ENCODE measurements at places on chromosomes 5 and 9.
A peak's percentile ranks its signal among the peaks of the same experiment; 100 is the strongest.

DNA sequence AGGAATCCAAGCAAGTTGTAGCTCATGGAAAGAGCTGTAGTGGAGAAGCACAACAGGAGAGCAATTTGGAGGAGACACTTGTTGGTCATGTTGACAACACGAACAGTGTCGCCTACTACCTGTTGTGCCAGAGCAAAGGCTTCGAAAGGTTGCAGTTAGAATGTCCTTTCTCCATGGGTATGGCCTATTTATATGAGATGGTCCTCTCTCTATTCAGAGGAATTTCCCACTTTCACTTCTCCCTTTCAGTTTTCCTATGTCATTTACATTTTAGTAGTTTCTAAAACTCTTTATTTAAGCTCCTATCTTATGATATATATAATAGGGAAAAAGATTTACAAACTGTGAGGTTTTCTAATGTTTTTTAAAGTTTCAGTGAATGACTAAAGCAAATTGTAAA, at the start of gene IFNB1:
IFNB1 (minus strand) TSS at position 162 of the 400 bp plus-strand sequence; CDS start at position 89, 73 bp downstream.
- DNase-seq: no peak

- DNase-seq: no peak
Measured at GRCh38 chr5:141490271-141490670, 1.4 kb downstream of the PCDHGC5 start.

DNA sequence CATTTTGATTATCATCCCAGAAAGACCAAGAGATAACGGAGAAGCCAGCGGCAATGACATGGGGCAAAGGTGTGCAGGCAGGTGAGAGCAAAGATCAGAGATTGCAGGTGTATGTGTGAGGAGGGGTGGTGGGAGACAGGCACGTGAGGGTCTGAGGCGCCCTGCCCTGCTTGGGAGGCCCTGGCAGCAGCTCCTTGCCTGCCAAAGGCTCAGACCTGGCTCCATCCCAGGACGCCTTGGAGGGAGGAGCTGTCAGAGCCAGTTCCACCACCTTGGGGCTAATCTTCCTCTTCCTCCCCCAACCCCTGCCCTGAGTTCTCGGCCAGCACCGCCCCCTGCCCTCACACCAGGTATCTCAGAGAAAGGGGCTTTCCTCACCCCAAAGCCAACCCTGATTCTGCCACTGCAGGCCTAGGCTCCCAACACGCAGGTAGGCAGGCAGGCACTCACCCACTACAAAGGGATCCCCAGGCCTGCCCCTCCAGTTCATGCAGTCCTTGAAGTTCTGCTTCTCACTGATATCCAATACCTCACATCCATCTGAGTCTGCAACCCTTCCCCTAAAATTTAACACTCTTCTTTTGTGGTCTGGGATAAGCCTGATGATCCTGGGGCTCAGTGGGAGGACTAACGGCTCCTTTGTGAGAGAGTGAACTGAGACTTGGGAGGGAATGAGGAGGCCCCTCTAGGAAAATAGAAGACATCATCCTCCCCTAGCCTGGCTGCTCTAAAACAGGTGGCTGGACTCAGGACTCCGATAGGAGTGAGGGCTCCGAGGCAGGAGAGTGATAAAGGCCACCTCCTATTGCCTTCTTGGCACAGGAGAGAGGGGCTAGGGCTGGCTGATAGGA, 1.8 kb downstream of the AQP3 start:
- DNase-seq: peak; percentile 30

DNA sequence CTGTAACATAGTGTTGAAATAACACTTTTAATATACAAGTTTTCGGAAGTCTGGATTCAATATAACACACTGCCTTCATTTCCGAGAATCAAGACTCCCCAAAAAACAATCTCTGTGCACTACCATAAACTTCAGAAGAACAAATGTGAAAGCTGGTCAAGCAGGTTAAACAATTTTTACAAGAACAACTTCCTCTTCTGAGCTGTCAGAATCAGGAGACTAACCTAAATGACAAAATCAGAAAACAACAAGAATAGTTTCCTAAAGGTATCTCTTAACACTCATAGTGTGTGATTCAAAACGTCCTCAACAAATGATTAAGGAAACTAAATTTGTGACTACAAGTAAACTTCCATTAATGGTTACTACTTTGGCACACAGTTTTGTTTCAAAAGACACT, 11.6 kb downstream of the C9orf72 start:
- no peak for DNase-seq

- peak; percentile 91 for DNase-seq
Measured at GRCh38 chr9:34379334-34380033, 2.8 kb upstream of the MYORG start.

DNA sequence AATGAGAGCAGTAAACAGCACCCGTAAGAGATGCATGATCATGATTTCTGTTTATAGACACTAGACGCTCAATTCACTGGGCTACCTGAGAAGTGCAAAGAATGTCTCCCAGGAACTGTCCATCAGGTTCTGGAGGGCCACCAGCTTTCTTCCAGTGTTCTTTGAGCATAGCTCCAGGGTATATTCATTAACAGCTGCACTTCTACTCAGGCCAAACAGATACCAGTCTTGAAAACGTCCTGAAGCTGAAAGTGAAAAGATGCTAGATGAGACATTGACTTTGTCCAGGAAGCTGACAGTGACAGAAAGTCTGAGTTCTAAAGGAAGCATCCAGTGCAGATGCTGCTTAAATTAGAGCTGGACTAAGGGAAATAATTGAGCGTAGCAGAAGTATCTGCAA, 488.7 kb upstream of the TYRP1 start:
- DNase-seq: no peak

DNA sequence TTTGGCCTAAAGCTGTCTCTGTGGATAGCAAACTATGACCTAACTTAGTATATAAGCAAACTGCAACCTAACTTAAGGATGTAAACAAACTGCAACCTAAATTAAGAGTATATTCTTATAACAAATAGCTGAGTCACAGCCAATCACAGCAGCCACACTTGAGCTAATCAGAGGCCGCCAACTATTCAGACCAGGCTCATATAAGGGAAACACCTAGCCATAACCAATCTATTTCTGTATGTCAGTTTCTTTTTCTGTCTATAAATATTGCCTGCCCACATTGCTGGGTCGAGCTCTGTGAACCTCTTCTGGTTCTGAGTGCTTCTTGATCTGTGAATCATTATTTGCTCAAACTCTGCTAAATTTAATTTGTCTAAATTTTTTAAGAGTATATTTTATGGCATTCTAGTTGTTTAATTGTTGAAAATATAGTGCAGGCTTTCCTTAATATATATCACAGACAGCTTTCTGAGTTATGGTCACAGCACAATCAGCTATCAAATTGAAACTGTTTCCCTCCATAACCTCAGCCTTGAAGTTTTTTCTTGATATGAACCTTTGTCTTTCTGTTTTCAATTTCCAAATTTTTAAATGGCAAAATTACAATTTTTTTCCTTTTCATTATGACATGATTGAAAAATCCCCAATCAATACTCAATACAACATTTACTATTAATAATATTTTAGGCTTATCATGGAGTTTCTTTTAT, 327.1 kb upstream of the NUDT12 start:
- no peak for DNase-seq

GRCh38 chr5:93164690-93165089, 416.3 kb downstream of the NR2F1-AS1 start:
- no peak for DNase-seq

DNA sequence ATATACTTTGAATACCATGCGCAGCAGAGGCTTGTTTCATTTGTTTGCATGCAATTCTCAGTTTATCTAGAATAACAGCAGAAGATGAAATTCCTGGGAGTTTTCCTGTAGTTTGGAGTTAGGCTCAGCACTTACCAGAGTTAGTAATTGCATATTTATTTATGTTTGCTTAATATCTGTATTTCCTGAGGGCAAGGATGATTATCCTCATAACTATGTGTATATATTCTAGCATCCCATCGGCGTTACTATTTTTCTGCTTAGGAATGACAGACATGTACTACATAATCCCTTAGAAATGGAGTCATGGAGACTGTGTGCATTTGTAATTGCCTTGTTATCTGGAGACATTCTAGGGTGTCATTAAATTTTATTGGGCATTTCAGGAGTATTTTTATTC, 1184.8 kb downstream of the DTWD2 start:
- DNase-seq: no peak

GRCh38 chr5:147359101-147359500, 124.3 kb downstream of the STK32A start:
- no peak for DNase-seq

GRCh38 chr5:11540112-11540511, 364.1 kb downstream of the CTNND2 start:
- no peak for DNase-seq

DNA sequence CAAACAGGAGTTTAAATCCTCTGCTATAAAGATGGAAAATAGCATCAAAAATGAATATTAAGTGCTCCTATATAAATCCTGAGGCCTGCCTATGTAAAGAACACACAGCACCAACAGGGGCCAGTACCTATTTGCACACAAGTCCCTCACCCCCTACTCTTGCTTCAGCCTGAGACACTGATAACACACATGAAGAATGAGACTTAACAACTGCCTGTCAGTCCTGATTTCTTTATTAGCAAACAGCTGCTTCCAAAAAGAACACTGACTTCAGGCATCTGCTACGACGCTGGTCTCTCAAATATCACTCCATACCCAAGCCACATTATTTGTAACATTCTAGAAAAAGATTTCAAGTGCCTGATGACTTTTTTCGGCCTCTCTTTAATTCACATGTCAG, 55.5 kb downstream of the MYO10 start:
- DNase-seq: no peak

DNA sequence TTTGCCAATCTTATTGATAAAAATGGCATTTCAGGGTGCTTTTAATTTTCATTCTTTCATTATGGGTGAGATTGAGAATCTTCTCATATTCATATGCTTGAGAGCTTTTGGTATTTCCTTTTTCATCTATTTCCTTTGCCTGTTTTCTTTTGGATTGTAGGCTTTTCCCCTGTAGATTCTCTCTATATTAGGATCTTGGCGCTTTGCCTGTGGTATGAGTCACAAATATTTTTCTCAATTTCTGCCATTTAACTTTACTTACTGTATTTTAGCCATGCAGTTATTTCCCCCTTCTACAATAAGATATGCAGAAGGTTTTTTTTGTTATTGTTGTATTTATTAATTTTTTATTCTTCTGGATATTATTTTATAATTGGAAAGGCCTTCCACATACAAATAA, 21.5 kb upstream of the KLF9 start:
- DNase-seq: no peak

DNA sequence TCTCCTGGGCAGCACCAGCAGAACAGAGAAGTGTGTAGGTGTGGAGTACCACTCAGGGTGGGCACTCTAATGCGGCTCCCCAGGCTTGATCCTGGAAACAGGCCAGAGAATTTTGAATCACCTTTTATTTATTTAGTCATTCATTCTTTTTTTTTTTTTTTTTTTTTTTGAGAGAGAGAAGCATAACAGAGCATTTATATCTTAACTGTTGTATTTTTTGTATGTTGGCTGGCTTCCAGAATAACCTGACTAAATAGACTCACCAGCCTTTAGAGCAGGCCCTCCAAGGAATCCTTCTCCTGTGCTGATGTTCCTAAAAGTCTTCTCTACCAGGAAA, 153.4 kb downstream of the PIK3R1 start:
- DNase-seq: peak; percentile 23

GRCh38 chr9:2228132-2228531, 213.0 kb downstream of the SMARCA2 start:
- no peak for DNase-seq

DNA sequence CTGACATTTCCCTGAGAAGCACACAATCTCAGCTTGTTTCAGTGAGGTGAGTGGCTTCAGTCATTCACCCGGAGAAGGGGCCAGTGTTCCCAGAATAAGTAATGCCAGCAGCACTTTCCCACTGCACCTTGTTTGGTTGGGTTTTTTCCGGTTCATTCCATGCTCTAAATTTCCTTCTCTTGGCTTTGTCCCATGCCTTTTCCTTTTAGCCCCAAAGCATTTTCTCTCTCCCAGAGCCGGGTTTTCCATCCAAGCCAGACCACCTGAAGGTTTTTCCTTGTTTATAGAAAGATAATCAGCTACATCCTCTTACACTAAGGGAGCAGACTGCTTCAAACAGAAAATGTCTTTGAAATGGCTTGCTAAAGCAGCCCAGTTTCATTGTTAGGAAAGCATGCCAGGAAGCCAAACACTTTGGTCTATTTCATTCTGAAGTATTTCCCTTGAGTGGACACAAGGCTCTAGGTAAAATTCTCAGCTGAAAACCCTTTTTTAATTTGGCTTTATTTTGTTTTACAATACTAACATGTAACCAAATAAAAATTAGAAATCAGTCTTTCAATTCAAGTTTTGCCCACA, 501.6 kb downstream of the DTWD2 start:
- no peak for DNase-seq

DNA sequence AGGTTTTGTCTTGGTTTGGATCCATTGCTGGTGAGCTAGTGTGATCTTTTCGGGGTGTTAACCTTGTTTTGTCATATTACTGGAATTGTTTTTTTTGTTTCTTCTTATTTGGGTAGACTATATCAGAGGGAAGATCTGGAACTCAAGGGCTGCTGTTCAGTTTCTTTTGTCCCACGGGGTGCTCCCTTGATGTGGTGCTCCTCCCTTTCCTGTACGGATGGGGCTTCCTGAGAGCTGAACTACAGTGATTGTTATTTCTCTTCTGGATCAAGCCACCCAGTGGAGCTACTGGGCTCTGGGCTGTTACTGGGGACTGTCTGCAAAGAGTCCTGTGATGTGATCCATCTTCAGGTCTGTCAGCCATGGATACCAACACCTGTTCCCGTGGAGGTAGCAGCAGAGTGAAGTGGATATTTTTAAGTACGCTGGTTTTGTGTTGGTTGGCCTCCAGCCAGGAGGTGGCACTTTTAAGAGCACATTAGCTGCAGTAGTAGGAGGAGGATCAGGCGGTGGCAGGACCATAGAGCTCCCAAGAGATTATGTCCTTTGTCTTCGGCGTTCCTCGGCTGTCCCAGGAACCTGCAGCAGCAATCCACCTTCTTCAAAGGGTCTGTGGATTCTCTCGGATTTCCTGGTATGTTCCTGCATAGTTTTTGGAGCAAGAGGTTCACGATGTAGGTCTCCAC, 27.2 kb downstream of the SCAMP1 start:
- no peak for DNase-seq

DNA sequence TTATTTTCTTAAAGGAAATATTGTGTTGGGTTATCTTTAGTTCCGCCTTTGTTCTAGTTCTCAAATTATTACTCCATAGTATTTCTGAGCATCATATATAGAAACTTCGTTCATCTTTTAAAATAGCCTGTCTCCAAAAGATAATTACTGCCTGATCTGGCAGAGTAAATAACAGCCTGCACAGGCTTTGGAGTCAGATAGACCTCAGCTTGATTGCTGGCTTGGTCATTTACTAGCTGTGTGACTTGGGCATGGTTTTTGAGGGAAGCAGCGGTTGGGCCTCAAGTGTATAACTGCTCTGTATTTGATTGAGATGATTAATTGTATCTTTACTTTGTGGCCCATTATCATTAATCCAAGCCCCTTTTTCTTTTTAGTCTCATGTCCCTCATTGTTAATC, 50.1 kb downstream of the FBXO38 start:
- no peak for DNase-seq

- DNase-seq: no peak
Measured at GRCh38 chr9:16515207-16515606, 355.3 kb downstream of the BNC2 start.

- DNase-seq: no peak
Measured at GRCh38 chr5:149412783-149413476, 33.8 kb upstream of the IL17B start.
